ENCODE measurements at places on chromosomes 4 and X.

DNA sequence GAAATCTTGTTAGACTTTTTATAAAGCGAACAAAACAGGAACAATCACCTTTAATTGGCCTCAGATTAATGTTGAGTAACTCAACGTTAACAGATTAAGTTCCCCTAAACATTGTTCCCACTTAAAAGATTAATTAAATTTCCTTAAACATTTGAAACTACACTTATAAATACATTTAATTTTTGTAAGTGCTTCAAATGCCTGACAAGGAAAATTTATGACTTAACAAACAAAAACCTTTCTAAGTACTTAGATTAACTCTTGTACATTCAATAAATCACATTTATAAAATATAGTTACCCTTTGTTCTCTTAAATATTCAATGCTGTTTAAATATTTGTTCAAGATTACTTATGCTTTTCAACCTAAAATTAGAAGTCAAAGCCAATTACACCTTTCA lies 39.4 kb upstream of the OCIAD2 start:
- no peak for DNase-seq

DNA sequence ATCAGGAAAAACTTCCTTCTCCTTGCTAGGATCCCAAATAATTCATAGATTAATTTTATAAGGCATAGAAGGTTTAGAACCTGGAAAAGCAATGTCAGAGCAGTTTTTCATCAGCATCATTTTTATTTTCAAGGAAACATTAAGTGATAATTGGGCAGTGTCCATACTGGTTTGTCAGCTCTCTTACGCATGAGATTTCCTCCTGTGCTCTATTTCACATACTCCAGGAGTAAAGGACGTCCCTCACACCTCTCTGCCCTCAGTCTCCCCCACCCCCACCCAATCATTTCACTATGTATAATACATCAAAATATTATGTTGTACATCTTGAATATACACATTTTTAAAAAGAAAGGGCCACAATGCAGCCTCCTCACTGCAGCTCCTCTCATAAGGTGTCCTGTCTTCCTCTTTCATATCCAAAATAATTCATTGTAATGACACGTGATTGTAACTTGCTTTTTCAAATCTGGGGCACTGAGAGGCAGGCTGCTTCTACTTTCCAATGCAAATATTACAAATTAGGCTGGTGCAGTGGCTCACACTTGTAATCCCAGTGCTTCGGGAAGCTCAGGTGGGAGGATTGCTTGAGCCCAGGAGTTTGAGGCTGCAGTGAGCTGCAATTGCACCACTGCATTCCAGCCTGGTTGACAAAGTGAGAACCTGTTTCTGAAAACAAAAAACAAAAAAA lies 34.4 kb downstream of the ARHGEF38 start:
- DNase-seq = no peak

DNA sequence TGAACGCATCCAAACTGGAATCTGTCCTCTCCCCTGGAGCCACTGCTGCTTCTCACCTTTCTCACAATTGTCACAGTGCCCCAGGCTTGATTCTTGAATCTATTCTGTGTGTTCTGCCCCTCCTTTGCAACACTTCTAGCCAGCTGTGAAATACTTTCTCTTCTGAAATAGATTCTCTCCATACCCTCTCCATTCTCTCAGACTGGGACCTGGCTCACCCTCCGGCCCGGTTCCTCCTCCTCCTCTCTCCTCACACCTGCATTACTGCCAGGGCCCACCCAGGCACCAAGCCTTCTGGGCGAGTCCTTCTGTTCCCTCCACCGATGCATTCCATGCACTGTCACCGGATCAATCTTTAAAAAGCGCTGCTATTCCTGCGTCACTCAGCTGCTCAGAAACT lies 336.1 kb downstream of the UNC5C start:
- no peak for DNase-seq

DNA sequence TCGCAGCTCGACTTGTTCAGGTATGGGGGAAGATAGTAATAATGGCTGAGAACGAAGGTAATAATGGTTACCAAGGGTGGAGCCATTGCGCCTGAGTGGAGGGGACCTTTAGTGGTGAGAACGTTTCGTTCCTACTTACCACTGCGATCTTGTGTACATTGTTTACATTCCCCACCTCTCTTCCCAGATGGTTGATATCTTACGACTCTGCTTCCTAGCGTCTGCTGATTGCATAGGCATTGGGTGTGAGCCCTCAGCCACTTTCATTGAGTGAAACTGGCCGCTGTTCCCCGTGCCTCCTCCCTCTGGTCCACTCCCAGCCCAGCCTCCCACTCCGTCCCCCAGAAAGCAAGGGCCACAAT lies 850 bp downstream of the IGBP1 start:
- peak; percentile 60 for DNase-seq

DNA sequence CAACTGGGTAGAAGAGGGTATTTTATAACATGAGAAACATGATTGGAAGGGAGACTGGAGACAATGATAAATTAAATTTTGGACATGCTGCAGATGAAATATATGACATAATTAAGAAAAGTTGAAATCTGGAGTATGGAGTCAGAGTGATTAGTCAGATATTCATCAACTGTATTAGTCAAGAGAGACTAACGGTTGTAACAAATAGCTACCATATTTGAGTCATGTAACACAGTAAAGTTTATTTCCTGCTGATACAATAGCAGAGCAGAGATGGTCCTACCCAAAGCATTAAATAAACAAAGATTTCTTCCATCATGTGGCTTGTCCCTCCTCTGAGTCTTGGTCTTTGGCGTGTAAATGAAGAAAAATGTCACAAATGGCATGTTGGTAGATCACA lies 321.3 kb downstream of the GALNTL6 start:
- DNase-seq = no peak
